ENCODE measurements at places on chromosomes 1 and 21.

DNA sequence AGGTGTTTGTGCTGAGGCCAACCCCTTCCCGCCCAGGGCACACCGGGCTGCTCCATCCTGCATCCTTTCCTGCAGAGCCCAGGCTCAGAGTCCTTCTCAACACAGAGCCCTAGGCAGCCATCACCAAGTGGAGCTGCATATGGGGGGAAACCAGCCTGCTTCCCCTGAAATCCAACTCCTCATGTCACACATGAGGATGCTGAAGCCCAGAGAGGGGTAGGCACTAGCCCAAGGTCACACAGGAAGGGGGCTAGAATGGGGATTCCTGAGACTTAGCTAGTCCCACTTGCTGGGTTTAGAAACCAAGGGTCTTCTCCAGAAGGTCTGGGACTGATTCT, 5.5 kb upstream of the TNFRSF1B start:
- no peak for DNase-seq

GRCh38 chr1:229310833-229311232, 32.0 kb downstream of the CCSAP start:
- DNase-seq, result no peak

- peak; percentile 19 for DNase-seq
Measured at GRCh38 chr1:36307601-36308330, 1.6 kb downstream of the SH3D21 start.

GRCh38 chr1:204780630-204781029, 90.0 kb upstream of the NFASC start:
- DNase-seq, result no peak

- DNase-seq, result no peak
Measured at GRCh38 chr1:227890451-227891222, 57.1 kb downstream of the WNT9A start.

- DNase-seq, result no peak
Measured at GRCh38 chr21:17359781-17360180, 153.1 kb upstream of the CXADR start.

Data from nephron progenitor cell (in vitro differentiated cells).